HCEC 1CT (cell line): ENCODE measurements at places on chromosomes 12 and 14.

DNA sequence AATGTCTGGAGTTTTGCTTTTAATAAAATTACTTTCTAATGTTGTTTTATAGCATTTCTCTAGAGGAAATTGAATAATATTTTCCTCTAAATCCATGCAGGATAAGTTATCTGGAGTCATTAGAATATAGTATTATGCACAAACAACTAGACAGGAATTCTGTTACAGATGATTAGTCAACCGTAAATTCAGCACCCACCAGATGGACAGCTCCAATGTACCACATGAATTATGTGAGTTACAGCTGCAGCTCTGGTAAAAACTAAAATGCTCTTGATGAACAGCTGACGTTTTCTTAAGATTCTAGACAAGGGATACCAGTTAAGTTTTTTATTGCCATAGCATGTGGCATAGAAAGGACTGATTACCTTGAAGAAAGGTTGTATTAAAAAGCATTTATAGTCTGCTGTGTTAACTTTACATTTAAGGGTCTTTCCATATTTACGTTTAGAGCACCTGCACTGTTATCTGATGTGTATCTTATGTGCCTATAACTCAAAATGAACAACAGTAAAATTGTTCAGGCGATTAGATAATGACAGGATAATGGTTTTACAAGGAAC lies 321.4 kb upstream of the LRFN5 start:
- no peak for DNase-seq

DNA sequence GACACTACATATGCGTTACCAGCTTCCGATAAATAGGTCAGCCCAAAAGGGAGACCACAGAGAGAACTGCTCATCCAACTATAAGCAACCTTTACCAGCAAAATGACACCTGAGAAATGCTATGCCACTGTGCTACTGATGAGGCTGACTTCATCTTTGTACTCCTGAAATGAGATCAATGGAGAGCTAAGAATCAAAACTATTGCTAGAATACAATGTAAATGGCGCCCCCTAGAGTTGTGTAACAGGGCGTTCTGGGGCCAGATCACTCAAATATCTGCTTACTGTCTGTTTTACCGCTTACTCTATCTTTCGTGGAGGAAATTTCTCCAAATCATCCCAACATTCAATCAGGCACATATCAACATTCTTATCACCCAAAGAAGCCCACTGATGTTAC lies 4.6 kb downstream of the ZNF384 start:
- DNase-seq, result peak; percentile 33

- no peak for DNase-seq
These were observed 29.6 kb downstream of the P2RX4 start for GRCh38 chr12:121239351-121240061.

GRCh38 chr12:107320929-107321631 lies 227.7 kb upstream of the CRY1 start:
- DNase-seq, result no peak

DNA sequence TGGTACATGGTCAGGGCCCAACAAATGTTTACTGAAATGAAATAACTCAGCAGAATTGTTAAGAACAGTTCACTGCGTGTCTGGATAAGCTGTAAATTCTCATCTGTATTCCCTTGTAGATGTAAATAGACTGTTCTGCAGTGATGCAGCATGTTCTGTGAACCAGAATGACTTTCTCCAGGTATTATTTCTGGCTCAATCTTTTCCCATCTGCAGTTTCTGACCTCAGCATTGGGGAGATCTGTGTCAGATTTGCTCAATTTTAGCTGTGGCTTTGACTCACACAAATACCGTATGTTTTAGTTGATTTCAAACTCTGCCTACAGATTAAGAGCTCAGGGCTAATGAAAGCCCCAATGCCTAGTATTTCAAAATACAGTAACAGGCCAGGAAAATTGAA lies 49.2 kb upstream of the DICER1 start:
- peak; percentile 3 for DNase-seq

- no peak for DNase-seq
These were observed 186.6 kb upstream of the RMST start for GRCh38 chr12:97275728-97276590.

- DNase-seq, result no peak
These were observed 157.8 kb upstream of the NUDT4 start for GRCh38 chr12:93219947-93220346.

DNA sequence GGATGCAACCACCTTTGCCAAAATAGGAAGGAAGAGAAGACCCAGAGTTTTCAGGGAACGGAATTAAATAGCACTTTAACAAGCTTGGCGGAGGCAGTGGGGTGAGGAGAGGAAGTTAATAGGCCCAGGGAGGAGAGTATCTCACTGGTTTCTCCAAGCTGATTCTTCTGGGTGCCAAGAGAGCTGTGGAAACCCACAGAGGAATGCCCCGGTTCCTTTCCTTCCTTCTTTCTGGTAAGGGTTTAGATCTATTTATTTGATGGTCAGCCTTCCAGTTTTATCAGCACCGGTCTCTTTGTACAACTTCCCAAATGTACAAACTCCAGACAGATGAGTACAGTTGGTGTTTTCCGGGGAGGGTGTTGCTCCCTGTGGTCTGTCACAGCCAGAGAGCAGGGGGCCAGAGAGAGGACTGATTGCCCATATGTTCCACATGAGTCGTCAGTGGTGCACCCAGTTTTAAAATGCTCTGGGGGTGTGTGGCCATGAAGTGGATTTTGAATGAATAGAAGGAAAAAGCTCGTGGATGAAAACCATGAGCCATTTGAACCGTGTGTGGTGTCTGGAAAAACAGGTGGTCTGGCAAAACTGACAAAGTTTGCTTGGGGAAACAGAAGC lies 26.6 kb downstream of the PRKCH start:
- no peak for DNase-seq

DNA sequence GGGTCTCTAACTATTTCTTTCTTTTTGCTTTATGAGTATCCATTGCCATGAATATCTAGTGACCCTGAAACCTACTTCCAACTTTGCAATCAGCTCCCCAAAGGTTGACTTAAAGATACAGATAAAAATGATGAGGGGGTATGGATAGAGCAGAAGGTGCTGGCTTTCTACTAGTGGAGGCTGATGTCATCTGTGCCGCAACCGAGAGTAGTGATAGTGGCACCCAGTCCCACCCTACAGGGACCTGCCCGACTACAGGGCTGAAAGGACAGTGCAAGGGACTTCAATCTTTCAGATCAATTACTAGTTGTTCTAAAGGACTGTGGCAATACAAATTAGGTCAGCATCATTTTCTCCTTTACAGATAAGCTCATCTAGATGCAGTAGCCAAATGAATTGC lies 806.0 kb downstream of the VRK1 start:
- no peak for DNase-seq

DNA sequence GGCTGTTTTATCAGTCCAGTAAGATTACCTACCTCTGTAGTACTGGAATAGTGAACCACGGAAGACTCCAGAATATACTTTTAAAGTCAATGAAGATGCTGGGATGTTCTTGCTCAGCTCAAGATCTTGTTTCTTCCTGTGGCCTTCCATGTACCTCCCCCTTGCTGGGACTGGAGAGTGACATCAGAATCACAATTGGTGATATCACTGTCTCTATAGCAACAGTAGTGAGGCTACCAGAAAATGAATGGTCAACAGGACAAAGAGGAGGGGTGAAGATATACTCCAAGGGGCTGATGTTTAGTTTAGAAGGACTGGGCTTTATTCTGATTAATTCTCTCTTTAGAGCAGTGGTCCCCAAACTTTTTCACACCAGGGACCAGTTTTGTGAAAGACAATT lies 3.8 kb downstream of the AKAP3 start:
- no peak for DNase-seq

GRCh38 chr12:57240926-57241401 lies 10.0 kb downstream of the STAC3 start:
- no peak for DNase-seq

DNA sequence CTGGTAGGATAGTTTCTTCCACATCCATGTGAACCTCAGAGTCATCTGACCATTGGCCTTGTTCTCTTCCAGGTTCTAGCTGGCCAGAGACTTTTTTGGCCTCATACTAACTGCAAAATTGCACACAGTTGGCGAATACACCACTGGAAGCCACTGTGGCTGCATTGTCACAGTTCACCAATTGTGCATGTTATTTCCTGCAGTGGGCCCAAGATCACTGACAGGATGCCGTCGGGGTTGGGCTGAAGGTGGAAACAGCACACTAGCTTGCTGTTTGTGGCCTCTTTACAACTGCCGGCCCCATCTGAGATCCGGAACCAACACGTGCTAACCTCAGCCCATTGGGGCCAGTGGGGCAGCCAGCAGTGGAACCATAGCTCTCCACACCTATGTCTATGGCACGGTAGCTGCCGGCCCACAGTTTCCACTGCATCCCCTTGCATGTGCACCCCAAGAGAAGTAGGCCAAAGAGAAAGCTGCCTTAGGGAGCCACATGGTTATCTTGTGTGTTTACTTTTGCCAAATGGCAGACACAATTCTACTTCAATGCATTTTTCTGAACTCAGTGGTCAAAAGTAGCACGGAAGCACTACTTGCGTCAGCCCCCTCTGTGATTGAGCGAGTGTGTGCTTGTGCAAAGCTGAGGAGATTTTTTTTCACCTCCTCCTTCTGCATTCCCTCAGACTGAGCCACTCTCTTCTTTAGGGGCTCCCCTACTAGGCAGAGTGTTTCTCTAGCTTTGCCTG lies 464.0 kb downstream of the RAD51B start:
- DNase-seq, result no peak

DNA sequence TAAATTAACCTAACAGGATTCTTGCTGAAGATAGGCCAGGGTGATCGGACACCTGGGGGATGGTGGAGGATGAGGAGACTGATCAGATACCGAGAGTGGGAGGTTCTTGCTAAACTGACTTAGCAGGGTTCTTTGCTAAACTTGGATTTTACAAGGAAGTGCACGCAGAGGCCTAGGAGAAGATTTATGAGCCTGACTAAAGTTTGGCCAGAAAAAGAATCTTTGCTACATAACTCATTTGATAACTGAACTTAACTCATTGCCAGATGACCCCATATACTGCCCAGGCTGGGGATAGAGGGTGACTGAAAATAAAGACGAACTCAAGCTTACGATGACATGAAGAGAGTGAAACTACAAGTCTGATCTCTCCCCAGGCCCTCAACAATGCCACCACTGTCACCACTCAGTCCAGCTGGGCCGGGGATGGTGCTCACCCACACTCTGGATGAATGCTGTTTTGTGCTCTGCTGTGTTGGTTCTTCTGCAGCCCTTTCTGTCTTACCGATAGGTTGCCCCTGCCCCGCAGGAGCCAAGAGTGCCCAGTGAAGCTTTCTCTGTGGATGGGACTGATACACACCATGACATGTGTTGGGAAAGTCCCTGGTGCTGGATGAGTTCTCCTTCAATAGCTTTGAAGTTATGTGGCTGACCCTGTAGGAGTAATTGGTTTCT lies 29.0 kb downstream of the PPFIBP1 start:
- no peak for DNase-seq

DNA sequence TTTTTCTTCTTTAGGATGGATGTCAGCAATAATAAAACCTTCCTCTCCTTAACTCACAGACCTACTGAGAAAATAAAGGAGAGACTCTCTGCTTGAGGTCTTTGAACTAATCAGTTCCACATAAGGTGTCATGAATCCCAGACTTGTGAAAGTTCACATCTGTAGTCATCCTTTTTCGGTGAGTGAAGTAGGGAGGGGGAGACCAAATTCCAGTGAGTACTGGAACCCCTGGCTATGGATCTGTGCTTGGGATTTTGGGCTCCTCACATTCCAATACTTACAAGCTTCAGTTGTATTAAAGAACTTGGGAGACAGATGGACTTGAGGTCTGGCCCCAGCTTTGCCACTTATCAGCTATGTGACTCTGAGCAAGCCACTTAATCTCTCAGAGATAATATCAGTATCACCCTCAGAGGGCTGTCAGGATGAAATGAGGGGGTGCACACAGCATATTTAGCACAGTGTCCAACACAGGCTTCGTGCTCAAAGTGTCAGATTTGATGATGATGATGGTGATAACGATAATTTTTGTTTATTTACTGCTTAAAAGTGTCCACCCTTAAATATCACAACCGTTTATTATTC lies 34.8 kb upstream of the APPL2 start:
- no peak for DNase-seq

DNA sequence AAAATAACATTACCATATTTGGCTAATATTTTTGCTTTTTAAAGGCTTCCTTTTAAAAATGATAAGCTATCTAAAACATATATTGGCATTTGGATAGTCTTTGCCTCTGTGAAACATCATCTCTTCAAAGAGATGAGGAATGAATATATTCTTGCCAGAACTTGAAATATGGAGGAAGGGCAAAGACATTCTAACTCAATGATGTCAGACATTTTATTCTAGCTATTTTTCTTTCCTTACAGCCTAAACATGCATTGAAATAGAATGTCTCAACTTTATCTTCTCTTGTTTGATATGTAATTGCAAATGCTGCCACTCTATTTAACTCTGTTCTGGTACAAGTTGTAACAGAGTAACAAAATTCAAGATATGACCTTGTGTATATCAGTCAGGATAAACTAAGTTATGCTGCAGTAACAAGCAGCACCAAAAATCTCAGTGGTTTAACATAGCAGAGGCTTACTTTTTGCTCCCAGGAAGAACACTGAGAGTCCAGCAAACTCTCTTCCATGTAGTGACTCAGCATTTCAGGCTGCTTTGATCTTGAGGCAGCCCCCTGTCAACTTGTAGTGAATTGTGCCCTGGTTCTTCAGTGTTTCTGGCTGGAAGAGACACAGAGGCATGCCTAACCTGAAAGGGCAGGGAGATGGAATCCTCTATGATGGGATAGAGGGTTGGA lies 11.0 kb downstream of the IRAK3 start:
- no peak for DNase-seq

GRCh38 chr12:47941475-47941780 lies 22.0 kb upstream of the TMEM106C start:
- DNase-seq, result no peak

- DNase-seq, result no peak
These were observed 58.6 kb upstream of the PARP11 start for GRCh38 chr12:3931776-3932175.

DNA sequence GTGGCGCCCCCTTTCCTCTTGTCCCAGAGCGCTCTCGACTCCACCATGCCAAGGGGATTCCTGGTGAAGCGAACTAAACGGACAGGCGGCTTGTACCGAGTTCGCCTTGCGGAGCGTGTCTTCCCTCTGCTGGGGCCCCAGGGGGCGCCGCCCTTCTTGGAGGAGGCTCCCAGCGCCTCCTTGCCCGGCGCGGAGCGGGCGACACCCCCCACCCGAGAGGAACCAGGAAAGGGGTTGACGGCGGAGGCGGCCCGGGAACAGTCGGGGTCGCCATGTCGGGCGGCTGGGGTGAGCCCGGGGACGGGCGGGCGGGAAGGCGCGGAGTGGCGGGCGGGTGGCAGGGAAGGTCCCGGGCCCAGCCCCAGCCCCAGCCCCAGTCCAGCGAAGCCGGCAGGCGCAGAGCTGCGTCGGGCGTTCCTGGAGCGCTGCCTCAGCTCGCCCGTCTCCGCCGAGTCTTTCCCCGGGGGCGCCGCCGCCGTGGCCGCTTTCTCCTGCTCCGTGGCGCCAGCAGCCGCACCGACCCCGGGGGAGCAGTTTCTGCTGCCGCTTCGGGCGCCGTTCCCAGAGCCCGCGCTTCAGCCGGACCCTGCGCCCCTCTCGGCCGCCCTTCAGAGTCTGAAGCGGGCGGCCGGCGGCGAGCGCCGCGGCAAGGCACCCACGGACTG lies 376 bp downstream of the INSM2 start:
- DNase-seq, result no peak

- peak; percentile 85 for DNase-seq
These were observed 42.9 kb downstream of the TRIP11 start for GRCh38 chr14:91996948-91997371.

GRCh38 chr12:93601591-93601990 lies 29.1 kb downstream of the SOCS2 start:
- DNase-seq, result no peak
